Peyer's patch (tissue), 4 donors: ENCODE measurements at places on chromosomes 1 and 21.

GRCh38 chr1:30683699-30684098 is 39.7 kb downstream of the MATN1 start:
- DNase-seq: no peak

DNA sequence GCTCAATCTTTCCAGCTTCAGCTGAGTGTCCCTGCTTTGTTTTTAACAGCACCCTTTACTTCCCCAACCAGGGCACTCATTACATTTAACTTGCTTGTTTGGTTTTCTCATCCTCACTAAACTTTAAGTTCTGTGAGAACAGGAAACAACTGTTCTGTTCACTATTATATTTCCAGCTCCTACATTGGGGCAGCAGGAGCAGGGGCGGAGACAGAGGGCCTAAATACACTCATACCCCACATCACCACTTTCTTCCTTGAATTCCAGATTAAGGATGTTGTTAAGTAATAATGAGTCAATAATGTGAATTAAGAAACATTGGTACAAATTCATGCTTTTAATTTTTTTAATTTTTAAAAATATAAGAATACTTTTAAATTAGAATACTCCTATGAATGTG is 6.0 kb downstream of the DRAM2 start:
- no peak for DNase-seq

- no peak for DNase-seq
Measured at GRCh38 chr21:28487455-28488070, 505.1 kb downstream of the LTN1 start.

DNA sequence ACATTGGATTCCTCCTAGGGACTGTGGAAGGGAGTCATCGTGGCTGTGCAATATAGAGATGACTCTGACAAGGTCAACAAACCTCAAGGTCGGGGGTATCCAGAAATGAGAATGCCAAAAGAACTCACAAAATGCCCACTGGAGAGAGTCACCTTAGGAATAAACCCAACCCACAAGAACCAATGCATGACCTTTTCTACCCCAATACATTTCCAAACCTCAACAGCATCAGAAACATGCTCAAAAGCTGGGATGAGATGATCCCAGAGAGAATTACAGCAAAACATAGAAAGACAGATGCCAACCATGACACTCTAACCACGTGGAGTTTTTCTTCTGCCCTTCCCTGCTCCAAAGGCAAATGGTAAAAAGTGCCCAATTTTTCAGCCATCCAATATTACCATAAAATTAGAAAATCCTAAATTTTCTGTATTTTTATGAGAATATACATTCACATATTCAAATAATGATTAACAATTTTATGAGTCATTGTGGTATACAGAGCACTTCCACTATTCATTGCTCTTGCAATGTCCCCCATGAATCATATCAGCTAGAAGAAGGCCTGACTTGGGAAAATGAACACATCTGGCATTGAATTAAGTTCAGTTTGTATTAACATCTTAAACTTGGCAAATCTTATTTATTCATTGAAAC is 88.2 kb upstream of the PALMD start:
- no peak for DNase-seq

GRCh38 chr1:41663671-41664400 is 179.4 kb upstream of the EDN2 start:
- DNase-seq: no peak
